Stimulated activated CD8-positive, alpha-beta memory T cell treated with anti-CD3 and anti-CD28 coated beads, Interleukin-4, amount 100 ng/mL, for 48 hours (primary cell): ENCODE measurements at places on chromosomes 11 and 22.

GRCh38 chr22:46107753-46108563 lies 42.4 kb upstream of the PPARA start:
- no peak for DNase-seq

DNA sequence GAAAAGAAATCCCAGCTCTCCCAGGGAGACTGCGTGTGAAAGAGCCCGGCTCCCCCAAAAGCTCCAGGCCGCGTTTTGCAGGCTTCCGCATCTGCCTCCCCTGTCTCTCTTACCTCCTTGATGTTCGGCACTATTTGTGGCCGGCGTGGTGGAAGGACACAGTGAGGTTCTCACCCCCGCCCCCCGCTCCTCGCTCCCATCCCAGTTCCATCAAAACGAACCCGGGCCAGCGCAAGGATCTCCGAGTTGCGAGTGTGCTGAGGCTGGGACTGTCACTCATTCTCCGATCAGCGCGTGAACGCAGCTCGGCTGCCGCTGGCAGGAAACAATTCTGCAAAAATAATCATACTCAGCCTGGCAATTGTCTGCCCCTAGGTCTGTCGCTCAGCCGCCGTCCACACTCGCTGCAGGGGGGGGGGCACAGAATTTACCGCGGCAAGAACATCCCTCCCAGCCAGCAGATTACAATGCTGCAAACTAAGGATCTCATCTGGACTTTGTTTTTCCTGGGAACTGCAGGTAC lies at the start of gene NCAM1:
NCAM1 (plus strand) TSS at position 275 of the 523 bp plus-strand sequence.
- peak; percentile 49 for DNase-seq

DNA sequence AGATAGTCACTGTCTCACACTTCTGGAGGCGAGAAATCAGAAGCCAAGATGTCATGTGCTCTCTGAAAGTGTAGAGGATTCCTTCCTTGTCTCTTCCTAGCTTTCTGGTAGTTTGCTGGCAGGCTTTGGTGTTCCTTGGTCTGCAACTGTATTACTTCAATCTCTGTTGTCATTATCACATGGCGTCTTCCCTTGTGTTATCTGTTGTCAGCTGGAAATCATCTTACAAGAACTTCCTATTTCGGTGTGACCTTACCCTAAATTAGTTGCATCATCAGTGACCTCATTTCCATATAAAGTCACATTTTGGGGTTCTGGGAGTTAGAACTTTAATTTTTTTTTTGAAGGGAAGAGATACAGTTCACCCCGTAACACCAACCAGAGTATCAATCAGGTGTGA lies 3.3 kb upstream of the LIN7C start:
- no peak for DNase-seq

GRCh38 chr22:40443732-40444131 lies 73.3 kb downstream of the SGSM3 start:
- no peak for DNase-seq

DNA sequence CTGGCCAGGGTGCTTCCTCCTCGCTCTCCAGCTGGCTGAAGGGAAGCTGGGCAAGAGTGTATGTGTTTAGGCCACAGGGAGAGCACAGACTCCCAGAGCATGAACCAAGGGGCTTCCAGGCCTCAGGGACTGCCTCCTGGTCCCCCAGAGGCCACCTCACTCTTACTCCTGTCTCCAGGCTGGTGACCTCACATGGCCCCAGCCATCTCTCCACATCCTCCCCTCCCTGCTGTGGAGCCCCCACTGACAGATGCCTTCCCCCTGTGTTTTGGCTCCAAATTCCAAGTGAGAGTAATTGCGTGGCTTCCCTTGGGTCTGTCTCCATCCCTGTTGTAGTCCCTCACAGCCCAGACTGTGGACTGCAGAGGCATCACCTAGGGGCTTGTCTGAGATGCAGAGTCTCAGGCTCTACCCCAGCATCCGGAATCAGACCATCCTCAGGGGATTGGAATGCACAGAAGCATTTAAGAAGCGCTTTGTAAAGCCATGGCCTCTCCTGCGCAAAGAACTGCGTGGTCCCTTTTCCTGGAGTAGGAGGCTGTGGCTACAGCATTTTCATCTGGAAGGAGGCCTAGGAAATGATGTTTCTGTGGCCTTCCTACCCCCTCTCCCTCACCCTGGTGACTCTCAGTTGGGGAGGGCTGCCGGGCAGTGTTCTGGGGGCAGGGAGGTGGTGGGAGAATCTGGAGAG lies 91.1 kb downstream of the ATXN10 start:
- DNase-seq = no peak

DNA sequence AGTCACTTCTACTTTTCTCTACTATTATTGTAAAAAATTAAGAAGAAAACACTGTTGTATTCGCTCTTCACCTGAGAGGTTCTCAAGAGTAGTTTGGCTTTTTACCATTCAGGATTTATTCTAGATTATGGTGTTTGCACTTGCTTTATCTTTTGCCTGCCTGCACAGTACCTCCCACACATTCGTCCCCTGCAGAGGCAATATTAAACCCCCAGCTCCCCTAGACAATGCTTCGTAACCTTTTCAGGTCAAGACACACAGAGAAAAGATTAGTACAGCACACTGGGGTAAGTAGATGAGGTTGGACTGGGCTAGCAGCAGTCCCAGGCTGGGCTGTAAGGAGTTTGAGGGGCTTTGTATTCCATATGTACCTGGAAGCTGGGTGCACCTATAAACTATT lies 62.4 kb downstream of the TNRC6B start:
- peak; percentile 18 for DNase-seq

DNA sequence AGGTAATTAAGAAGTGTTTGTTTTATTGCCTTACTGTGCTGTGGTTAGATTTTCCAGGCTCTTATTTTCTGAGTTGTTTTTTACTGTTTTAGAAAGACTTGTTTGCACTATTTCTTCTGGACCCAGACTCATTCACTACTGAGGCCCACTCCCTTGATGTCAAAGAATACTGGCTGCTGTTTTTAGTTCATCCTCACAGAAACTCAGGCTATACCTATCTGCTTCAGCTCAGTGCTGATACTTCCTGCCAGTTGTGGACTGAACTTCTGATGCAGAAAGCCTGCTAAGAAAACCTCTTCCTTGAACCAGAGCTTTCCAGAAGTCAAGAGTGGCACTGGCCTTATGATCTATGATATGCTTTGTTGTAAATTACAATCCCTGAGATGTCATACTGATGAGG lies 15.9 kb upstream of the PIK3IP1 start:
- DNase-seq = no peak
